Ascending aorta (tissue), 2 donors: ENCODE measurements at places on chromosomes 1 and 21. TPM values are rescaled to one million over a fixed set of nuclear protein-coding genes. Genes with fewer than 3 reads are reported as not detected.

The UAP1 gene
- 32.7 TPM for total RNA-seq

The IVL gene
- total RNA-seq, result not detected

The C1orf185 gene
- not detected for total RNA-seq

The LIN28A gene
- total RNA-seq, result not detected

The PATJ gene
- total RNA-seq, result 26.7 TPM

The LCE2B gene
- not detected for total RNA-seq

GRCh38 chr1:228095938-228096337, 7.2 kb downstream of the C1orf35 start:
- H3K27me3 ChIP-seq, result no peaks in the 10 kb centered on the region
- no peak overlapping the region for H3K4me3 ChIP-seq
- peaks cover 39% of the 10 kb centered on the region for H3K36me3 ChIP-seq

- peaks cover 40% of the 10 kb centered on the region for H3K4me1 ChIP-seq
- no peaks in the 10 kb centered on the region for H3K36me3 ChIP-seq
- H3K4me3 ChIP-seq, result no peak overlapping the region
- H3K27ac ChIP-seq, result no peak overlapping the region
- DNase-seq, result no peak
- no peaks in the 10 kb centered on the region for H3K27me3 ChIP-seq
These were observed 45.2 kb downstream of the PRDM16 start for GRCh38 chr1:3114131-3114744.

DNA sequence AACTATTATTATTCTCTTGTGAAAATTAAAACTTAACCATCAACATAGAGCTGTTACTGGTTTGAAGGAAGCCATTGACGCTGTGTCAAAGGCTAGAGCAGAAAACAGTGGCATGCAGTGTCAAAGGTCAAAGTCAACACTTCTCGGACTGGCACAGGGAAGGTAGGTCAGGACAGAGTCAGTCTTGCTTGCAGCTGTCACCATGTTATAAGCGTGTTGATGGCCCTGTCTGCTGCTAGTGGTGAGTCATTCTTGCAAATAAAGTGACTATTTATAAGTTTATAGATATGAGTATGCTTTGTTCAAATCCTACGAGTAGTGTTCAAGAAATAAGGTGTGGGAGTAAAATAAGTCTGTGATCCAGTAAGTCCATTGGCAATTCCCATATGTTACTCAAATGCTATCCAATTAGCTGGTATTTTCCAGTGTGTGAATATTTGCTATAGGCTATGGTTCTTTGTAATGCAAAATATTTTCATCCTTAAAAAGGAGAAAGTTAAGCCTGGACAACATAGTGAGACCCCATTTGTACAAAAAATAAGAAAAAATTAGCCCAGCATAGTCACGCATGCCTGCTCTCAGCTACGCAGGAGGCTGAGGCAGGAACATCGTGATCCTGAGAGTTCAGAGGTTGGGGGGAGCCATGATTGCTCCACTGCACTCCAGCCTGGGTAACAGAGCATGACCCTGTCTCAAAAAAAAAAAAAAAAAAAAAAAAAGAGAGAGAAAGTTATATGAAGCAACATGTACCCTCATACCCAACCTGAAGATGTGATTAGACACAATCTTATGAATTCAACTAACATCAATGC, 26.3 kb upstream of the TINAGL1 start:
- H3K27me3 ChIP-seq, result no peaks in the 10 kb centered on the region
- DNase-seq, result no peak
- H3K4me3 ChIP-seq, result peak overlapping the region; percentile 36
- peaks cover 2% of the 10 kb centered on the region for H3K4me1 ChIP-seq
- H3K27ac ChIP-seq, result no peak overlapping the region

GRCh38 chr21:37149411-37149810, 76.4 kb downstream of the TTC3 start:
- H3K27me3 ChIP-seq, result no peaks in the 10 kb centered on the region
- H3K4me1 ChIP-seq, result no peaks in the 10 kb centered on the region
- peaks cover 42% of the 10 kb centered on the region for H3K36me3 ChIP-seq
- no peak overlapping the region for H3K27ac ChIP-seq

- no peak for DNase-seq
- H3K4me3 ChIP-seq, result no peak overlapping the region
- H3K36me3 ChIP-seq, result no peaks in the 10 kb centered on the region
- no peaks in the 10 kb centered on the region for H3K27me3 ChIP-seq
- H3K27ac ChIP-seq, result no peak overlapping the region
These were observed 9.8 kb downstream of the IGSF5 start for GRCh38 chr21:39754811-39755210.

GRCh38 chr1:40709802-40710278, 18.3 kb downstream of the NFYC start:
- DNase-seq, result no peak
- no peaks in the 10 kb centered on the region for H3K36me3 ChIP-seq
- H3K4me3 ChIP-seq, result peak overlapping the region; percentile 51
- peaks cover 48% of the 10 kb centered on the region for H3K4me1 ChIP-seq
- H3K27ac ChIP-seq, result peak overlapping the region; percentile 59

GRCh38 chr21:29155118-29155932, 24.9 kb downstream of the MAP3K7CL start:
- H3K27me3 ChIP-seq, result no peaks in the 10 kb centered on the region
- peak overlapping the region; percentile 42 for H3K4me3 ChIP-seq
- H3K36me3 ChIP-seq, result peaks cover 5% of the 10 kb centered on the region

DNA sequence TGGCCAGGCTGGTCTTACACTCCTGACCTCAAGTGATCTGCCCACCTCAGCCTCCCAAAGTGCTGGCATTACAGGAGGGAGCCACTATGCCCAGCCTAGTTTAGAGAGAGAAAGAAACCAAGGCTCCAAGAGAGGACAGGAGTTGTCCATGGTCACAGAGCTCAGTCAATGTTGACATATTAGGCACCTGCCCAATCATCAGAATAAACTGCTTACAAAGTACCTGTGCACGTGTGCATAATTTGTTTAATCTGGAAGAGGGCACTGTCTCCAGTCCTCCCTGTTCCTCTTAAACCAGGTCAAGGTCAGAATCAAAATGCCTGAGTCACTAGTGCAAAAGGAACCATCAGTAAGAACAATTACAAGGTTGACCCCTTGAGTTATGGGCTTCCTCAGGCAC, 20.3 kb upstream of the MPZL1 start:
- no peak for DNase-seq
- H3K27ac ChIP-seq, result no peak overlapping the region
- no peak overlapping the region for H3K4me3 ChIP-seq
- no peaks in the 10 kb centered on the region for H3K36me3 ChIP-seq
- H3K27me3 ChIP-seq, result no peaks in the 10 kb centered on the region

DNA sequence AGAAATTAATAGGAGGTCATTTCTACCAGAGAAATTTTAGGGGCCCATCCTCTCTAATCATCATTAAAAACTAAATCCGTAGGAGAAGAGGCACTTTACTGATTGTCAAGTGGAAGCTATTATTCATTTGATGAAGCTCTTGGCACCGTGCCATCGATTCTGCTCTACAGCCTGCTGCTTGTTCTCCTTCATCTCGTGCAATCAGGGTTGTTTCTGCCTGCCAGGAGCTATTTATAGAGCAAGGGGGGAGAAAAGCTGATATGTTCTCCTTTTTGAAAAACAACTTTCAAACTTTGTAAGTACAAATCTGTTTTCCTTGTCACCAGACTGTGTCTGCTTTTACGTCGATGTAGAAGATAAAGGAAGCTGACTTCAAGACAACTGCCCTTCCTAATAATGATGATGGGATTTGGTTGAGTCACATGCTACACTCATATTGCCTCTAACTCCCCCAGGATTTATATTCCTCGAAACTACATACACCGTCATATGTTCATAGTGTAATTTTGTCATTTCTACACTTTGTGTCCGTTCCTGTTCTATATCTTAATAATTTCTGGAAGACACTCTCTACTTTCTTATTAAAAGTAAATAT, 169.6 kb upstream of the LHX8 start:
- H3K27me3 ChIP-seq, result no peaks in the 10 kb centered on the region
- no peak overlapping the region for H3K4me3 ChIP-seq
- no peaks in the 10 kb centered on the region for H3K4me1 ChIP-seq
- H3K27ac ChIP-seq, result no peak overlapping the region
- H3K36me3 ChIP-seq, result no peaks in the 10 kb centered on the region

DNA sequence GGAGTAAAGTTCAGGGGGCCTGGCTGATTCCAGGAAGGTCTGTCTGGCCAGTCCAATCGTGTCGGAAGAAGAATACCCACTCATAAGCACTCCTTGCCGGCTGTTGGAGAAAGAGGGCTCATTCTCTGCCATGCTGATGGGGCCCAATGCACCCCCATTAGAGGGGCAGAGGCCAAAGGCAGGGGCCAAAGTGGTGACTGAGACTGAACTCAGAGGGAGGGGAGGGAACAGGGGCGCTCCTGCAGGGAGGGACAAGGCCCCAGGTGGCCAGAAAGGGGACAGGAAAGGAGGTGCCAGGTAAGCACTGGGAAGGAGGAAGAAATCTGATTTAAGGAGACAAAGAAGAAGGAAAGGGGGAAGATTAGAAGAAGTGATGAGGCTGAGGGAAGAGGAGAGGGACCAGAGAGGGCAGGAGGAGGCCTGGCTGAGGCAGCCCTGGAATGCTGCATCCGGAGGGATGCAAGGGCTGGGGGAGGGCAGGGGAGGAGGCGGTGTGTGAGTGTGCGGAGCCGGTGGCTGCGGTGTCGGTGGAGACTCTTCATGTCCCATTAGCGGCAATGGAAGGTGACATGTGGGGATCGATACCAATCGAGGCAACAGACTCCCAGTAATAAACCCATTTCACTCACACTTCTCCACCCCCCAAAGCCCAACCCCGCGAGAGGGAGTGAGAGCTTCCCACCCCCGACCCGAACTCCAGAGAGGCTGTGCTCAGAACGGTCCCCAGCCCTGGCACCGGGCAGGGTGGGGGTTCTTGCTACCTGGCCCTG, 12.0 kb upstream of the ETV3L start:
- no peak overlapping the region for H3K4me3 ChIP-seq
- H3K27me3 ChIP-seq, result no peaks in the 10 kb centered on the region
- DNase-seq, result peak; percentile 44

GRCh38 chr21:25581582-25581981, 25.7 kb downstream of the MRPL39 start:
- H3K4me3 ChIP-seq, result no peak overlapping the region
- DNase-seq, result no peak

DNA sequence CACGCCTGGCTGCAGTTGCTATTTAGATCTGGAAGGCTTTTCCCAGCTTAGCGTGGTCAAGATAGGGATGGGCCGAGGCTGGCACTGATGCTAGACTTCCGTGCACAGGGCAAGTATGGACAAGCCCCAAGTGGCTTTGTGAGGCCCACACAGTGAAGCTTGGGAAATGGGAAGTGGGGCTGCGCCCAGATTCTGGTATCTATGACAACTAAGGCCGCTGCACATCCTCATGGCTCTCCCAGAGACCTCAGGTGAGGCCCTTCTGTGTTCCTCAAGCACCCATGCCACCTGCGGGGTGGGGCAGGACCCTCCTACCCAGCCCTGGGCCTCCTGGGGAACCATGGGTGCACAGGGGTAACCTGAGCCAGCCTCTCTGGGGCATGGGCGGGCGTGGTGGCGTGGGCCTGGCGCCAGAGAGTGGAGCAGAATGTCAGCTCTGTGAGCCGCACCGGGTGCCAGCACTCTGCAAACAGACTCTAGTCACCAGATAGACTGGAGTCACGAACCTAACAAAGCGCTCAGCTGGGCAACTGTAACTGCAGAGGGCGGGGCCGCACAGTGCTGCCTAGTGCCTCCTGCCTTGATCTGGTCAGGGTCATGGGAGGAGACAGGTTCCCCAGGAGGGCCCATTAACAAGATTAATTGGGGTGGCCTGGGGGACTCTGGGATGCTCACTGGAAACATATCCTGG, 46.4 kb downstream of the ELF3 start:
- H3K27me3 ChIP-seq, result no peaks in the 10 kb centered on the region
- H3K4me3 ChIP-seq, result no peak overlapping the region
- no peaks in the 10 kb centered on the region for H3K4me1 ChIP-seq
- no peaks in the 10 kb centered on the region for H3K36me3 ChIP-seq

DNA sequence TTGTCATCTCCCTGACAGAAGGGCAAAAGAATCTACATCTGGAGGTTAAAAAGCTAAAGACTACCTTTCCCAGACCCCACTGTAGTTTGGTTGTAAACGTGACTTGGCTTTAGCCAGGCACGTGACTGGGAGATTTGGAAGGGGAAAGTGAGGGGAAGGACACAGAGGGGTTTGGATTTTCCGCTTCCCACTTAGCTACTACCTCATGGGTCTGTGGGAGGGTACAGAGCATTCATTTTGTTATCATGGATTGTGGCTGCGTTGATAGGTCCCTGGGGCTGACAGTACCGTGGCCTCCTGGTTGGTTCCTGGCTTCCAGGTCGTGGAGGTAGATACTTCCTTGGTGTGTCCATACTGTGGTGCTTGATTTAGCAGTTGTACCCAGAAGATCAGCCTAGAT, 2.6 kb downstream of the CHD1L start:
- H3K27me3 ChIP-seq, result no peaks in the 10 kb centered on the region
- no peaks in the 10 kb centered on the region for H3K36me3 ChIP-seq
- DNase-seq, result no peak
- peak overlapping the region; percentile 33 for H3K27ac ChIP-seq
- H3K4me3 ChIP-seq, result no peak overlapping the region
